ENCODE measurements at places on chromosomes 1 and 21. TPM values are rescaled to one million over a fixed set of nuclear protein-coding genes. Genes with fewer than 3 reads are reported as not detected.

AMY1B gene
- not detected for total RNA-seq

NIBAN1 gene
- total RNA-seq, result 589 TPM

EXO1 gene
- not detected for total RNA-seq

VHLL gene
- total RNA-seq, result not detected

GJA8 gene
- not detected for total RNA-seq

SLC37A1 gene
- 3.7 TPM for total RNA-seq

HYI gene
- total RNA-seq, result 37.7 TPM

AMIGO1 gene
- 10.9 TPM for total RNA-seq

SHISA4 gene
- total RNA-seq, result 35.8 TPM

IL19 gene
- not detected for total RNA-seq

PTPRU gene
- 23.4 TPM for total RNA-seq

ADIPOR1 gene
- 67.1 TPM for total RNA-seq

NHLH1 gene
- not detected for total RNA-seq

BEND5 gene
- total RNA-seq, result 2.6 TPM

CHAF1B gene
- total RNA-seq, result 2.1 TPM

TFAP2E gene
- not detected for total RNA-seq

DUSP12 gene
- 31.8 TPM for total RNA-seq

ENAH gene
- total RNA-seq, result 158 TPM

VSIG8 gene
- total RNA-seq, result not detected

NUP210L gene
- not detected for total RNA-seq

KLF17 gene
- total RNA-seq, result 1.3 TPM

OR4F16 gene
- total RNA-seq, result not detected

TMEM52 gene
- total RNA-seq, result 0.40 TPM

ADGRL4 gene
- 17.6 TPM for total RNA-seq

NLRP3 gene
- total RNA-seq, result 3.7 TPM

TGFB2 gene
- 3.3 TPM for total RNA-seq

WNT4 gene
- total RNA-seq, result 0.12 TPM

LAMC1 gene
- 521 TPM for total RNA-seq

UHMK1 gene
- total RNA-seq, result 32.0 TPM

MROH7 gene
- 7.3 TPM for total RNA-seq

YTHDF2 gene
- 48.6 TPM for total RNA-seq

CLDN14 gene
- total RNA-seq, result not detected

LCE3D gene
- total RNA-seq, result 1.4 TPM

ZSWIM5 gene
- total RNA-seq, result 4.7 TPM

KCTD3 gene
- 77.3 TPM for total RNA-seq

LINGO4 gene
- total RNA-seq, result not detected

PYHIN1 gene
- total RNA-seq, result 0.84 TPM

LYPD8 gene
- not detected for total RNA-seq

ESPN gene
- 0.47 TPM for total RNA-seq

PLCH2 gene
- total RNA-seq, result 0.27 TPM

SYT14 gene
- 0.27 TPM for total RNA-seq

GIPC2 gene
- total RNA-seq, result 9.0 TPM

IGFN1 gene
- total RNA-seq, result not detected

TRABD2B gene
- 2.6 TPM for total RNA-seq

BARHL2 gene
- total RNA-seq, result not detected

FAAH gene
- 6.8 TPM for total RNA-seq

IVL gene
- total RNA-seq, result 1.1 TPM

LCE6A gene
- total RNA-seq, result not detected

DRAXIN gene
- 0.12 TPM for total RNA-seq

Data from gastroesophageal sphincter (tissue), 4 donors.